ENCODE measurements at places on chromosomes 12 and 14.
A peak's percentile ranks its signal among the peaks of the same experiment; 100 is the strongest.

DNA sequence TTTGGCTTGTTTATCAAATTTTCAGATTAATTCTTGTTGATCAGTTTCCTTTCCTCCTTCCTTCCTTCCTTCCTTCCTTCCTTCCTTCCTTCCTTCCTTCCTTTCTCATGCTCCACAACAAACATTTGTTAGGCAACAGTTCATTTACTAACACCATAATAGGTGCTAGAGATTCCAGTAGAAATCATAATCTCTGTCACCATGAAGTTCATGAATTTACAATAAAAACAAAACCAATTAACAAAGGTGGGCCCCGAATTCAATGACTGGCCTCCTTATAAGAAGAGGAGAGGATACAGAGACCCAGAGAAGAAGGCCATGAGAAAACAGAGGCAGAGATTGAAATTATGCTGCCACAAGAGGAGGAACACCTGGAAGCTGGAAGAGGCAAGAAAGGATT, 266.9 kb upstream of the GARIN6 start:
- peak; percentile 55 for DNase-seq

- no peak for DNase-seq
Observed at GRCh38 chr14:93375673-93376156, 28.7 kb downstream of the COX8C start.

DNA sequence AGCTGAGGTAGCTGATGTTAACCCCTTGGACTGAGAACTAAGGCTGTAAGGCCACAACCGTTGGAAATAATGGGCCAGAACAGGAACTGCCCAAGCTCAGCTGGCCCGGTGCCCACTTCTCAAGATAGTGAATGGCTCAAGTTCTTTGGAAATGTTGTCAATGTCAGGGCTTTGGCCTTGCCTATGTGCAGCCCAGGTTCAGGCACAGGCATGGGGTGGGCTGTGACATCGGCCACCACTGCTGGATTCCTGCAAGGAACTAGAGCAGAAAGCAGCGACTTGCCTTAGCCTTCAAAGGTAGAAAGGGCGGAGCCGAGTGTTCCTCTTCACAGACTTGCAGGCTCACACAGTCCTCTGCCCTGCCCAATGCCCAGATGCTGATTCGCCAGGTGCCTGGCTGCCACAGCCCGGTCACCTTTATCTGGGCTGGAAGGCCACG, 291.2 kb downstream of the ZFP36L1 start:
- no peak for DNase-seq

GRCh38 chr14:83960832-83961512, 1569.0 kb upstream of the FLRT2 start:
- DNase-seq: no peak

DNA sequence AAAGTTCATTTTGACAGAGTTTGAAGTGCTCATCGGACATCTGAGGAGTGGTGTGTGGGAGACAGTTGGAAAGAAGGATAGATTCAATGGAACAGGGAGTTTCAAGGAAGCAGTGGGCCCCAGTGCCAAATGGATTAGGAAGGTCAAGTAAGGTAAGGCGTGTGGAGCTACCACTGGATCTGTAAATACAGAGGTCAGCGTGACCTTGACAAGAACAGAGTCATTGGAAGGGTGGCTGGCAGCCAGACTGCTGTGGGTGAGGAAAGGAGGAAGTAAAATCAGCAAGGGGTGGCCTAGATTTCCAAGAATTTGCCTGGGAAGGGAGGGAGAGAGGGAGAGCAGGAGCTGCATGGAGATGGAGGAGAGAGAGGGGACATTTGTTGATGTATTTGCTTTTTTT, 68.2 kb upstream of the IGF1 start:
- no peak for DNase-seq

DNA sequence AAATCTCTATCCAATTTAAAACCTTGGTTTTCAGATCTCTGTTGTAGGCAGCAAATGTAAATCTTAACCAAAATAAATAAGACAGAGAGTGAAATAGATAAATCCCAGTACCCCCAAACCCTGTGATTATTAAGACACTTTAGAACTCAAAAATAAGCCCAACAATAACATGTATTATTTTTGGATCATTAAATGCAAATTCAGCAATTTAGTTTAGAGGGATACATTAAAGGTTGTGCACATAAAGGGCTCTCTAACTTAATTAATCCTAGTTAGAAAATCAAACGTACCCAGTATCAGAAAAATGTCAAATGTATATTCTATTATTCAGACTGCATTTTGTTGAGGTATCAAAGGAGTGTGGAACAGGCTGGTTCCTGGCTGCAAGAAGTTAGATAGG, 416.8 kb downstream of the SLC16A7 start:
- no peak for DNase-seq

- peak; percentile 88 for DNase-seq
Observed at GRCh38 chr12:84912198-84913128, at the start of gene SLC6A15. SLC6A15 (minus strand) TSS chr12:84912799; CDS start chr12:84892120, 20,679 bp downstream.

- peak; percentile 60 for DNase-seq
Observed at GRCh38 chr14:23153851-23154796, 29.3 kb downstream of the SLC7A8 start.

- DNase-seq: no peak
Observed at GRCh38 chr14:105144666-105145380, 23.8 kb downstream of the JAG2 start.

DNA sequence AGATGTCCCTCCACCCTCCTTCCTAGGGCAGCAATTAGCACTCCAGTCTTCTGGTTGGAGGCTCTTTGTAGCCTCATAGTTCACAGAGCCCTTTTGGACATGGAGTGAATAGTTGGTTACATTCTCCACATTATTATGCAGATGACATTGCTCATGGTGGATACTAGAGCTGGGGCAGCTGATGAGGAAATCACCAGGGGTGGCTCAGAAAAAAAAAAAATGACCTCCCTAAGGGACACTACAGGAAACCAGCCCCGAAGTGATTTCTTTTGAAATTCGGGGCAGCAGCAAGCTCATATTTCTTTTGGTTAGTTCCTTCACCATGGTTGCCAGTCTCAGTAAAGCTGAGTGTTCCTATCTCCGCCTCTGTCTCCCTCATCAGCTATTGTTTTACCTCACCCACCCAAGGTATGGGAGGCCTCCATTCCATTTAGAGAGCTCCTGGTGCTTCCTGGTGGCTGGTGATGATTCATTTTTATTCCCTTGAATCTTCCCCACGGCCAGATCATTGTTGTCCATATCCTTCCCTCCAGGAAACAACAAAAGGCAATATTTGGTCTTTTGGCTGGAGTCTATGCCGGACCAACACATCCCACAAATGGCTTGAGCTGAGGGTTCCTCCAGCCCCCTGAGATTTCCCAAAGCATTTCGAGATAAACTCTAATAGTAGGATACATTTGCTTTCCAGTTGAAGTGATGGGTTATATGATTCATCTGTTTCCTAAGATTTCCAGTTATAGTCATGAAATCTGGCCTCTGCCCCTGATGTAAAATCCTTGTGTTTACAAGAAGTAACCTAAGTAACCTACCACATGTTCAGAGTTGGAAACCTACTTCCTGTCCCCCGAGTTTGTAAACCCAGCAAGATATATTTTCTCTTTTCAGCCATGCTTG, 56.2 kb upstream of the NID2 start:
- DNase-seq: peak; percentile 49

DNA sequence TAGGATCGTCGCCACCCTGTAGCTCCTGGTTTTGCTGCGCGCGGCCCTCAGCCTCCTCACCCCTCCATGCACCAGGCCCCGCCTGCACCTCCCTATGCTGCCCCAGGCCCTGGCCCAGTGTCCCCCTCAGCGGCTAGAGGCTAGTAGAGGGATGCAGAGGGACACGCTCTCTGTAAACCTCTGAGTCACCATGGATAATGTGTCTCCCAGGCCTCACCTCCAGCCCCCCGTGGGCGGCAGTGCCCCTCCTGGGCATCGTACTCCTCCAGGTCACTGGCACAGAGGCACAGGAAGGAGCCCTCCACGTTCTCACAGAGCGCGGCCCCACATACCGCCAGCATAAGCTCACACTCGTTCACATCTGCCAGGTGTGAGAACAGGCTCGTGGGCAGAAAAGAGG, 12.3 kb downstream of the ISCA2 start:
- no peak for DNase-seq

DNA sequence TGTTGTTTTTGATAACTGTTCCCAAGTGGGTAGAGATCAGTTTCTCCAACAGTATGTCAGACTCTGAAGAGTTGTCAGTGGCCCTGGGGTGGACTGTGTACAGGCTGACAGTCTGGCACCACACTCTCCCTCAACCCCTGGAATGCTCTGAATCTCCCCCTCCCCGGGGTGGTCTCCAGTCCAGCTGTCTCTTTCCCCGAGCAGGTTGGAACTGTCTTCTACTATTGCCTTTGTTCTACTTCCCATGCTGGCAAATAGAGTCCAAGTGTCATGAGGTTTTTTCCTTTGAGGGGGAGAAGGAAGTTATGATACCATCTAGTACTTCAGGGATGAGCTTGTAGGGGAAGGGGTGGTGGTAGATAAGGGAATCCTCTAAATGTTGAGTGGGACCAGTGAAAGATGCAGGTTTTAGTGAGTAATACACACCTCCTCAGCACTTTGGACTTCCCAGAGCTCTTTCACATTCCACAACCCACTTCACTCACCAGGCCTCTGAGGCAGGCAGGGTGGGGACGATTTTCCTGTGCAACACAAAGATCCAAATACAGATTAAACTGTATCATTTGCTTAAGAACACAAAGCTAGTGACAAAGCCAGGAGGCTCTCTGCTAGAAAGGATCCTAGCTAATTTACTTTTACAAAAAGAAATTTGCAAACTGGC, 170.7 kb upstream of the GZMB start:
- DNase-seq: no peak

DNA sequence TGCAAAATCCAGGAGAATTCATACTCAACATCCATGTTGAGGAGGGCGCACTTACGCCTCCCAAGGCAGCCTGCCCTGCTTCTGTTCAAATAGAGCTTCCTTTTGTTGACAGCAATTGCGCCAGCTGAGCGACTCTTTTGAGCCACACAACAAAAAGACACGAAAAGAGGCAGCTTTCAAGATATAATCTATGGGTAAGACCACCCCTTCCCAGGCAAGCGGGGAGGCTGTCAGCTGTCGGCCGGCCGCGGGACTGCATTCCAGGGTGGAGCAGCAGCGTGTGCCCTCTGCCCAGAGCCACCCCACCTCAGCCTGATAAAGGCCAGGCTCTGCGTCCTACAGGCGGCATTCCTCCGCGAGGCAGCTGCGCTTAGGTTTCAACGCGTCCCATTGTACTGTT, 15.8 kb upstream of the STAB2 start:
- DNase-seq: peak; percentile 2

- no peak for DNase-seq
Observed at GRCh38 chr12:116773276-116773731, 35.2 kb downstream of the RNFT2 start.

GRCh38 chr12:131827961-131828534, at the start of gene MMP17:
MMP17 (plus strand) TSS chr12:131828393; CDS start chr12:131828495, 102 bp downstream.
- DNase-seq: peak; percentile 82

DNA sequence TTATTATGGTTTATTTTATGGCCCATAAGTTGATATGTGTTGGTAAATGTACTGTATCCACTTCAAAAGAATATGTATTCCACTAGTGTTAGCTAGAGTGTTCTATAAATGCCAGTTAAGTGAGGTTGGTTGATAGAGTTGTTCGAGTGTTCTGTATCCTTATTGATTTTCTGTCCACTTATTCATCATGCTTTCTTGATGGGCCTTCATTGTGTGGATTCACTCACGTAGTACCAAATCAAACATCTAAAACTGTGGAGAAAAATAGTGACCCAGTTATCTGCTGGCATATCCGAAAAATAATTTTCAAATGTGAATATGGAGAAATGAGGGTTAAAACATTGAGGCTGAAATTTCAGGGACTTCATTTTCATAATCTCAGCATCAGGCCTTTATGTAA, 230.4 kb downstream of the TRHDE start:
- DNase-seq: no peak

GRCh38 chr12:24560192-24560775, 388.6 kb downstream of the BCAT1 start:
- no peak for DNase-seq

- DNase-seq: no peak
Observed at GRCh38 chr12:94070520-94070919, 77.9 kb upstream of the PLXNC1 start.

- peak; percentile 40 for DNase-seq
Observed at GRCh38 chr12:82971584-82971983, 284.9 kb downstream of the TMTC2 start.

DNA sequence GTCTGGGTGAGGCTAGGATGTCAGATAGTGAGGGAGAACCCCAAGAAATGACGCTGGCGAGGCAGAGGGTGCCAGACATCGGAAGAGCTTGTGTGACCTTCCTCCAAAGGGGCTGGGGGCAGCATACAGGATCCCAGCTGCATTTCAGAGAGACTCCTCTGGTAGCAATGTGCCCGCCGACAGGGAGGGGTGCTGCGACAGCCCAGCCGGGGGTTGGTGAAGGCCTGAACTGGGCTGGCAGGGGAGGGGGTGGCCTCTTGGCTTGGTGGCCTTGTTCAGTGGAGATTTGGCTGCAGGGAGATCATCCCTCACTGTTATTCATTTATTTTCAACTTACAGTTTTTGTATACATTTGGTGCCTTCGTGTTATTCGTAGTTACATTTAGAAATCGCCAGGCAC, 5.2 kb downstream of the TCHP start:
- no peak for DNase-seq

GRCh38 chr14:101064121-101064661, 160.7 kb upstream of the RTL1 start:
- no peak for DNase-seq

Measured in A673 (cell line).